ENCODE measurements at places on chromosomes 12 and 14.

- DNase-seq: no peak
Measured at GRCh38 chr12:101097829-101098580, 112.0 kb downstream of the SLC5A8 start.

DNA sequence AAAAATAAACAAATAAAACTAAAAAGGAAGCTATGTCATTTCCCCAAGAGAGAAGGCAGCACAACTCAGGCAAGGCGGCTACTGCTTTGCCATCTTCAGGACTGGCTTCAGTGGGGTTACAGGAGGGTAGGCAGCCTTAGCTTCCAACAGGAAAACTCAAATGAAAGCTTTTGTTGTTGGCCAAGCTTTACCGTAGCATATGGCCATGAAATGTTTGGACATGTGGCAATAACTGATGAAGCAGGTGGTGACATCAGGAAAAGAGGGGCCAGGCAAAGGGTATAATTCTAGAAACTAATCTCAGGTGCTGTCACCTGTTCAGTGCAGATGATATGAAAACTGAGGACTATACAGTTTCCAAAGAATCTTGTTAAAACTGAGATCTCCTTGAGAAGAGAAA is 22.8 kb upstream of the NPFF start:
- DNase-seq: no peak

DNA sequence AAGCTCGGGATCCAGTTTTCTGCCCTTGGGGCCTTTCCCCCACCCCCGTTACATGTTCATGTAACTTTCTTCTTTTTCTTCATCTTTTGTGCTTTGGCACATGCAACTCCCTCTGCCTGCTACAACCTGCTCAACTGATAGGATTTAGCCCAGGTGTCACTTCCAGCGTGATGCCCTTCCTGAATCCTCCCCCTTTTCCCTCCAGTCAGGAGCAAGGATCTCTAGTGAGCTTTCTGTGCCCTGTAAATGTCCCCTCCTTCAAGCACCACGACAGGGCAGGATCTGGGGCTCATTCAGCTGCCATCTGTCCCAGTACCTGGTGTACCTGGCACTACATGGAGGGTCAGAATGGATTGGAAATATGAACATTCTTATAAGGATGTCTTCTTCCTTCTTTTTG is 15.3 kb downstream of the PELI2 start:
- no peak for DNase-seq

DNA sequence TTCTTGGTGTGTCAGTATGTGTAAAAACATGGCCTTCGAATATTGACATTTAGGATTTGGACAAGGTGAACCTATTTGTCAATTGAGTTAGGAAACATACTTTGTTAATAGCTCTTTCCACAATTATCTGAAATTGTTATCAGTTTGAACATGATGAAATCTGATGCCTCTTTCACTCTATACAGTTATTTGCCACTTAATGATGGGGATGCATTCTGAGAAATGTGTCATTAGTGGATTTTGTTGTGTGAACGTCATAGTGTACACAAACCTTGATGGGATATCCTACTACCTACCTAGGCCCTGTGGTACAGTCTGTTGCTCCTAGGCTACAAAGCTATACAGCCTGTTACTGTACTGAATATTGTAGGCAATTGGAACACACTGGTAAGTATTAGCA is 4.8 kb downstream of the TULP3 start:
- DNase-seq: no peak

DNA sequence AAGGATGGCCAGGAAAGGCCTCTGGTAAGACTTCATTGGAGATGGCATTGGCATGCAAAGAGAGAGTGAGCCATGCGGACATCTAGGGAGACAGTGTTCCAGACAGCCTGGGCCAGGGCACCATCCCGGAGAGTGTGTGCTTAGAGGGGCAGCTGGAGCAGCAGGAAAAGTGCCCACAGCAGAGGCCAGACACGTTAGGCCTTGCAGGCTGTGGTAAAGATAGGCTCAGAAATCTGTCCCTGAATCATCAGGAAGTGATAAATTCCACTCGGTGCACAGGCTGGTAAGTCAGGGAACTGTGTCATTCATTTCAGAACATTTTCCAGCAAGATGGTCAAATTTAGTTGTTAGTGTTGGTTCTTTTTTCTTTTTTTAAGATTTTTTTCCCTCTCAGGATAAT is 8.8 kb downstream of the GALNT16 start:
- DNase-seq: no peak

GRCh38 chr14:77823378-77823777 is 23.5 kb downstream of the ADCK1 start:
- no peak for DNase-seq

GRCh38 chr12:121287267-121287954 is 9.1 kb downstream of the CAMKK2 start:
- no peak for DNase-seq

GRCh38 chr12:129753586-129753985 is 150.2 kb downstream of the TMEM132D start:
- no peak for DNase-seq

GRCh38 chr12:130425698-130426245 is 88.1 kb downstream of the PIWIL1 start:
- no peak for DNase-seq

- no peak for DNase-seq
Measured at GRCh38 chr12:53200458-53201176, 6.4 kb downstream of the ITGB7 start.

GRCh38 chr12:2509137-2509536 is 285.6 kb upstream of the FKBP4 start:
- no peak for DNase-seq

DNA sequence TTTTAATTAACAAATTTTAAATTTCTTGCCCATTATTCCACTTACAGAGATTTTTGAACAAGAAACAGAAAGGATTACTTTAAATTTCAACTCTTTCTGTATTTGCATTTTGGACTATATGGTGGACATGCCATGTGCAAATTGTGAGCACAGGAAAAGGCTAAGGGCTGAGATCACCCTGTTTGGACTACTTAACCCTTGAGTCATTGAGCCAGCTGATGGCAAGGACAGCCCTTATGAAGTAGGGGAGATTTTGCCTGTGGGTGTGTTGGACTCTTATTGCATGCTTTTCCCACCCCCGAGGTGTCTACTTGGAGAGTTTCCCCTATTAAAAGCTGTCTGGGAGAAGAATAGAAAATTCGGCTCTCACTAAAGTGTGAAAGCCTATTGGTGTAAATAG is 17.2 kb downstream of the DERA start:
- no peak for DNase-seq

GRCh38 chr12:13173012-13173932 is 23.3 kb upstream of the EMP1 start:
- no peak for DNase-seq

DNA sequence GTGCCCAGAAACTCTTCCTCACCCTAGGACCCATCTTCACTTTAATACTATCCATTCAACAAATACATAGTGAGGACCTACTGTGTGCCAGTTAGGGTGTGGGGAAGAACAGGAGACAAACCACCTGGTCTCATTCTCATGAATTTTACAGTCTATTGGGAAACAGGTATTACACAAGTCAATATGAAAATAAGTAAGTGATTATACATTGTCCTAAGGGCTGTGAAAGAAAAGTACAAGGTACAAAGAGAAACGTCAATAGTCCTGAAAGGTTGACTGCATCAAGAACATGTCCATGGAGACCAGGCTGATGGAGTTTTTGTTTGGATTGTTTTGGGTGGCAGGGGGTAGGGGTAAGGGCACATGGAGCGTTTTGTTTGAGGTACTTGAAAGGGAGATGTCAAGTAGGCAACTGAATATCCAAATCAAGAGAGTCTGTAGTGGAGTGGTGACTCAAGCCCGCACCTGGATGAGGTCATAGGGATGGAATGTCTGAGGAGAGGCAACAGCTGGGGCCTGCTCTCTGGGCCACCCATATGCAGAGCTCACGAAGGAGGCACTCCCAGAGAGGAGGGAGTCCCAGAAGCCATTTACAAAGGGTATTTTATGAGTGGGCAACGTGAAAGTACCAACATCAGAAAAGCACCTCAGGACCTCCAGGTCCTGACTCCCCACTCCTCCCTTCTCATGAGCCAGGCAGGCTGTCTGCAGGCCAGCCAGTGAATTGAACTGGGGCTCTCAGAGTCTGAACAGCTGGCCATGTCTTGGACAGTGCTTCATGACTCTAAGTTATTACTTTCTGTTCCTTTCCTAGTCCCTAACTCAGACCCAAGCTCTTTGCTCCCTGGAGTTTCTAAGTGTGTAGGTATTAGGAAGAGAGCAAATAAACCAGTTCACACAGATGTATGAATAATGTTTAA is 272.0 kb downstream of the ZFP36L1 start:
- DNase-seq: no peak

- DNase-seq: no peak
Measured at GRCh38 chr12:66612090-66612775, 66.6 kb downstream of the GRIP1 start.

GRCh38 chr14:29028973-29029582 is 262.5 kb downstream of the FOXG1 start:
- DNase-seq: no peak

DNA sequence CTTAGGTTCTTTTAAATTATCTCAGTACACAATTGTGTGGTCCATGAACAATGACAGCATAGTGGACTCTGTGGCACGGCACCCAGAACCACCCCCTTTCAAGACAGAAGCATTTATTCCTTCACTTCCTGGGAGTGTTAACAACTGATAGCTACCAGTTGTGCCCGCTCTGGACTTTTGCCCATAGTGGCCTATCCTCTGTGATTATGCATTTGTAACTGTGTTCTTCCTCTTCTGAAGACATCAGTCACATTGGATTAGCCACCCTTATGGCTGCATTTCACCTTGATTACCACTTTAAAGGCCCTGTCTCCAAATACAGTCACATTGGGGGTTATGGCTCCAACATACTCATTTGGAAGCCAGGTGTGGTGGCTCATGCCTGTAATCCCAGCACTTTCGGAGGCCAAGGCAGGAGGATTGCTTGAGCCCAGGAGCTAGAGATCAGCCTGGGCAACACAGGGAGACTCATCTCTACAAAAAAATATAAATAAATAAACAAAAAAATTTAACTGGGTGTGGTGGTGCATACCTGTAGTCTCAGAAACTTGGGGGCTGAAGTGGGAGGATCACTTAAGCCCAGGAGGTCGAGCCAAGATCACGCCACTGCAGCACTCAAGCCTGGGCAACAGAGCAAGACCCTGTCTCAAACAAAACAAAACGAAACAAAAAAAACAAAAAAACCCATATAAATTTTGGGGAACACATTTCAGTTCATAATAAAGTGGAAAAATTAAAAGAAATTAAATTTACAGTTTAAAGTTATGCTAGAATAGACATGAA is 27.6 kb upstream of the PHC1 start:
- DNase-seq: no peak

DNA sequence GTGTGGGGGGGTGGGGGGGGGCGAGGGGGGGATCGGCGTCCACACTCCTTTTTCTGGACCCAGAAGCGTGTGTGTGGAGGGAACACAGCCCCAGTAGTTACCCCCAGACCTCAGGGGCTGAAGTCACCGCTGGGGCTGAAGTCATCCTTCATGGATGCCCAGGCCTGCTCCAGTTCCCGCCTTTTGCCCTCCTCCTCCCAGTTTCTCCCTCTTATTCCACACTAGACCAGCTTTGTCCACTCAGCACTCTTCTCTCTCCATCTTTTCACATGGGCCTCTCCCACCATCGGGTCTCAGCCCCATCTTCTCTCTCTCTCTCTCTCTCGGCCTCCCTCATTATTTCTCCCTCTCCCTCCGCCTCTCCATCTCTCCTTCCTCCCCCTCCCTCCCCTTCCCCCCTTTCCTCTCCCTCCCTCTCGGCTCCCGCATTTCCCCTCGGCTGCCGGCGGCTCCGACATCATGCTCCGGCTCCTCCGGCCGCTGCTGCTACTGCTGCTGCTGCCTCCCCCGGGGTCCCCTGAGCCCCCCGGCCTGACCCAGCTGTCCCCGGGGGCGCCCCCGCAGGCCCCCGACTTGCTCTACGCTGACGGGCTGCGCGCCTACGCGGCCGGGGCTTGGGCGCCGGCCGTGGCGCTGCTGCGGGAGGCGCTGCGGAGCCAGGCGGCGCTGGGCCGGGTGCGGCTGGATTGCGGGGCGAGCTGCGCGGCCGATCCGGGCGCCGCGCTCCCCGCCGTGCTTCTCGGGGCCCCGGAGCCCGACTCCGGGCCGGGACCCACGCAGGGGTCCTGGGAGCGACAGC is at the start of gene P3H3:
Gene P3H3, plus strand, starts transcription at position 426 of the 799 bp plus-strand sequence. Its CDS starts 34 bp downstream, at position 460.
- DNase-seq: no peak

DNA sequence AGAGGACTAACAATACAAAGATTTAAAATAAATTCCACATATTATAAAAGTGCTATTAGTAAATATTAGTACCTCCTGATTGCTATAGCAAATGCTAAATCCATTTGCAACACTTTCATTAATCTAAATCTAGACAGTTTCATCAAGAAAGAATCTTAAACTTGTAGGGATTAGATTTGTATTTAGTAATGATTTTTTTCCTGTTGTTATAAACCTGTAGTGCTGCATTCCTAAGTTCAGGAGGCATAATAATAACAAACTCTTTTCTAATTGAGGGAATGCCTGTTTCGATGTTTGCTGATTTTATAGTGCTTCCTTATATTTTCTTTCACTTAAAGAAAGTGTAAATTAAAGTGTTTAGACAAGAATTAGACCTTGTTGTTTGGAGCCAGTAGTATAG is 166.1 kb downstream of the FOXA1 start:
- no peak for DNase-seq

DNA sequence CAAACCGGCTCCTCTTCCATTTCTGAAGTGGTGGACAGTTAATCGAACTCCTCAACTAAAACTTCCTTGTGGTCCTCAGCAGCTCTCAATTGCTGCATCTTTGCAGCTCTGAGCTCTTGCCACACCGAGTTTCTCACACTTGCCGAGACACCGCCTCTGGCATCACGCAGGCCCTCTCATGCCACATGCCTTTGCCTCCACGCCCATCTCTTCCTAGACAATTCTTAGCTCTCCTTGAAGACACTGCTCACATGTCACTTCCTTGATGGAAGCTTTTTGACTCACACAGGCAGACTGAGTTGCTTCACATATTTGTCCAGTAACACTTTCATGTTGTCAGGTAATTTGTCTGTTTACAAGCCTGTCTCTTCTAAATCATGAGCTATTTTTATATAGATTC is 29.2 kb downstream of the KCNA1 start:
- DNase-seq: no peak

GRCh38 chr14:42110167-42110566 is 503.5 kb downstream of the LRFN5 start:
- DNase-seq: no peak

DNA sequence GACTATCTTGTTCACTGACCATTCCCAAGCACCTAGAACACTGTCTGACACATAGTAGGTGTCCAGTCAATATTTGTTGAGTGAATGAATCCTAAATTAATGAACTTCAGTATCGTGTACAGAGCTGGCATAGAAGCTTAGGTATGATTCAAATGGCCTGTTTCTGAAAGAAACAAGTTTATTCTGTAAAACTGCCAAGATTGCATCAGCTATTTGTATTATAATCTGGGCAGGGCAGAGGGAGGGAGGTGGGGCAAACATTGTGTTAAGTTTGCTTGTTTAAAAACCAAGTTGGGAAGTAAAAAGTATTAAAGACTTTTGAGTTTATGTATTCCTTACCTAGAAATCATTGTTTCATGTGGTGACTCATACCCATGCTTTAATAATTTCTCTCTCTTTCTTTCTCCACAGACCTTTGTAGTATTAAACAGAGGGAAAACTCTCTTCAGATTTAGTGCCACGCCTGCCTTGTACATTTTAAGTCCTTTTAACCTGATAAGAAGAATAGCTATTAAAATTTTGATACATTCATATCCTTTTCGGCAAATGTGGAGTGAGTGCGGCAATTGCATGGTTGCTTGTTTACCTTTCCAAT is 92.8 kb downstream of the SCN8A start:
- DNase-seq: no peak

All from activated CD4-positive, CD25-positive, alpha-beta regulatory T cell treated with anti-CD3 and anti-CD28 coated beads, Interleukin-2, amount 50 U/mL, for 16 hours (primary cell).